Ascending aorta (tissue), 2 donors: ENCODE measurements at places on chromosomes 7 and 10. TPM values are rescaled to one million over a fixed set of nuclear protein-coding genes. Genes with fewer than 3 reads are reported as not detected.

DNA sequence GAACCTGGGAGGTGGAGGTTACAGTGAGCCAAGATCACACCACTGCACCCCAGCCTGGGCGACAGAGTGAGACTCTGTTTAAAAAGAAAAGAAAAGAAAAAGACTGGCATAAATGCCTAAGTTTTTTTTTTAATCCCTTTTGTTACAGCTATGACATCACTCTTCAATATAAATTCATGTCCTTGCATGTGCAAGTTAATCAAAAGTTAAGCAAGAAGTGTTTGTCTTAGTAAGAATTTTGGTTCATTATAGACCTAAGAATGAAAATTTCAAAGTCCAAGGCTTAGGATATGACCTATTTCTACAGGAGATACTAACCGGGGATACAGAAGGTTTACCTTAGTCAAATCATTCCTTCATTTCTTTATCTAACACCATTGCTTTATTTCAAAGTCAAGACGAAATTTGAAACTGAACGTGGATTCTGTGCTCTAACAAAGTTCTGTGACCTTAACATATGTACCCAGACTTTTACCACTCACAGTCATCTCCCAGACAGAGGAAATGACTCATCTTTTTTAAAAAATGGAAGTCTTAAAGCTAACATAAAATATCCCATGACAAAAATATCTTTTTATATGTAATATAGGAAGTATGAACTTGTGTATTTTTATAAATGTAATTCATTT, 29.3 kb upstream of the ITGB8 start:
- H3K27me3 ChIP-seq: no peaks in the 10 kb centered on the region
- peaks cover 4% of the 10 kb centered on the region for H3K4me1 ChIP-seq
- H3K4me3 ChIP-seq: no peak overlapping the region
- DNase-seq: no peak
- no peaks in the 10 kb centered on the region for H3K36me3 ChIP-seq
- H3K27ac ChIP-seq: no peak overlapping the region

DNA sequence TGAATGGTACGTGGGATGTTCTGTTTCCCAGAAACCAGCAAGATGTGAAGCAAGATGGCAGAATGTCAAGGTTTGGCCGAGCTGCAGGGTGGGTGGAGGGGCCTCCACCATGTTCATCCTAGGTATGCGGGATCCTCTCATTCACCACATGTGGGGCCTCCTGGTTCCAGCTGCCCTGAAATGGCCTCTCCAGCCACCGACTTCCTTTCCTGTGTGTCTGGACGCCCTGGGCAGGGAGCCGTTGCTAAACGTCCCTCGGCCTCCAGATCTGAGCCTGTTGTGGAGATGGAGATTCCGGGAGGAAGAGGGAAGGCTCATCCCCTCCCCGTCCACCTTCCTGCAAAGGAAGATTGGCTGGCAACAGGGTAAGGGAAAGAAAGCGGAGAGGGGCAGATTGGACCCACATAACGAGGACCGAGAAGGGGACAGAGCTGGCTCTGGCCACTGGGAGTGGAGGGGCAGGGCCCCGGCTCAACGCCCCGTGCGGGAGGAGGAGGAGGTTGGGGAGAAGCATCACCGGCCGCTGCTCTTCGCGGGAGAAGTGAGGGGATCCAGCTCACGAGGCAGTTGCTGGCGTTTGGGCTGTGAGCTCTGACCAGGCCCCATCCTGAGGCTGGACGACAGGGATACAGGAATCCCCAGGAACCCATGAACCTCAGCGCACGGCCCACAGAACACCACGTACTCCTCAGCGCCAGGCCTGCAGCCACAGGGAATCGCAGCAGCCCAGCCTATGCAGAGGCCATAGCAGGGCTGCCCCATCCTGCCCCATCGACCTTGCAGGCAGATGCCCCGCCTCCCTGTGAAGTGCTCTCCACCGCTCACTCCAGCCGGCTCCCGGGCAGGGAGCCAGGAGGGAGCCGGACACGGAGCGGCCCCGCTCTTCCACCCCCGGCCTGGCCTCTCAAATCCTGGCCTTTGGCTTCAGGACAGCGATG, 98.3 kb downstream of the FOXL3 start:
- no peak overlapping the region for H3K4me3 ChIP-seq
- no peaks in the 10 kb centered on the region for H3K27me3 ChIP-seq
- no peaks in the 10 kb centered on the region for H3K4me1 ChIP-seq
- H3K27ac ChIP-seq: no peak overlapping the region

DNA sequence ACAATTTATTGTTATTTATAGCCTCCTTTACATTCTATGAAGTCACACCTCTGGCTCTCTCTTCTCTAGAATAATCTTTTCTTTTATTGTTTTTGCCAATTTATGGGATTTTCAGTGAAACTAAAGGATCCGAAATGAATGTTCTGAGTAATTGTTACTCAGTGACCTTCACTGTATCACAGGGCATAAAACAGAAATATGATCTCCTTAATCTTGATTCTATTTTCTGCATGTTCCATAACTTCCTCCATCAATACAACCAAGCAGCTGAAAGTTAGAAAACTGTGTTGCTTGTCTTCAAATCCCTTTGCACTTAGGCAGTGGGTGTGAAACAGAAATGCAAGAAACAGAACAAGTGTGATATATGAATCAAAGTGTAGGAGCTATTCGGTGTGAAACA, 57.4 kb upstream of the FERD3L start:
- no peak for DNase-seq
- no peaks in the 10 kb centered on the region for H3K27me3 ChIP-seq
- H3K4me1 ChIP-seq: no peaks in the 10 kb centered on the region
- no peak overlapping the region for H3K27ac ChIP-seq

DNA sequence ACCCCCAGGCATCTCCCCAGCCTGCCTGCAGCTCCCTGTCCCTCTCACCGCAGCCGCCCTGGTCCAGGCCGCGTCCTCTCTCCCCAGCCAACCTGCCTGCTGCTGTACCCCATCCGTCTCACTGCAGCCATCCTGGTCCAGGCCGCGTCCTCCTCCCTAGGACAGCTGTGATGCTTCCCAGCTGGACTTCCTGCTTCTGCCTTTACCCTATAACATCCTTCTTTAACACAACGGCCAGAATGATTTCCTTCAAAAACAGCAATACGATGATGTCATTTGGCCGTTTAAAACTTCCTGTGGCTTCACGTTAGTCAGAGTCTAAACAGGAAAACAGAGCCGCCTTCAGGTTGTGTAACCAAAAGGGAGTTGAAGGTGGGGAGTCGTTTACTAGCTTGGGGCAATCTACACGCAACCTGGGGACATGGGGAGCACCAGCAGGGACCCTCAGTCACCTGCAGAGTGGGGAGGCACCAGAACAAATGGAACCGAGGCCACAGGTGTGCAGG, 32.2 kb upstream of the ZFAND2A start:
- peaks cover 13% of the 10 kb centered on the region for H3K27me3 ChIP-seq
- no peaks in the 10 kb centered on the region for H3K36me3 ChIP-seq
- no peaks in the 10 kb centered on the region for H3K4me1 ChIP-seq
- H3K27ac ChIP-seq: no peak overlapping the region
- H3K4me3 ChIP-seq: no peak overlapping the region
- DNase-seq: no peak

DNA sequence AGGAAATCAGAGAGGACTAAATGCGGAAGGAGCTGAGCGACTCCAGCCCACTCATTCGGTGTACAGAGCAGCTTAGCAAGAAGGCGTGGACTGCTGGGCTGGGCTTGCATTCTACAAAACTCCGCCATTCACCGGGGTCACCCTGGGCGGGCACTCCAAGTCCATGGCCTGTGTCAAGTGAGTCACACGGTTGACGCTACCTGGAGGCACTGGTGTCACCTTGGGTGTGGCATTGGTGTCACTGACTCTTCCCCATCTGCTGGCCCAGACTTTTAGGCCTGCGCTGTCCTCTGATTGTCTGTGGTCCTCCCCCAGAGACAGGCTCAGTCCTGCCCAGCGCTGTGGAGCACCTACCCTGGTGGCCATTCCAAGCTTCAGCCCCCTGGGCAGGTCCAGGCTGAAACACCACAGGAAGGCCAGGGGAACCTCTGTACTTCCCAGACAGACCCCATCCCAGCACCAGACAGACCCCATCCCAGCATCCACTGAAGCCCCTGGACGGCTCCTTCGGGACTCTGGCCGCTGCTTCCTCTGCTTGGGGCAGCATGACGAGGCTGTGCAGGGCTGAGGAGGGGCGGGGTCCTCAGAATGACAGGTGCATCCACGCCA, 30.6 kb upstream of the CNPY1 start:
- H3K4me1 ChIP-seq: no peaks in the 10 kb centered on the region
- H3K4me3 ChIP-seq: no peak overlapping the region
- DNase-seq: no peak
- H3K36me3 ChIP-seq: no peaks in the 10 kb centered on the region
- no peaks in the 10 kb centered on the region for H3K27me3 ChIP-seq

GRCh38 chr10:66591865-66592264, 334.0 kb upstream of the LRRTM3 start:
- no peaks in the 10 kb centered on the region for H3K27me3 ChIP-seq
- no peak overlapping the region for H3K27ac ChIP-seq
- H3K4me1 ChIP-seq: no peaks in the 10 kb centered on the region
- no peak overlapping the region for H3K4me3 ChIP-seq
- no peak for DNase-seq
- no peaks in the 10 kb centered on the region for H3K36me3 ChIP-seq

- H3K4me1 ChIP-seq: no peaks in the 10 kb centered on the region
- no peaks in the 10 kb centered on the region for H3K36me3 ChIP-seq
- no peak for DNase-seq
- H3K27ac ChIP-seq: no peak overlapping the region
- no peak overlapping the region for H3K4me3 ChIP-seq
- no peaks in the 10 kb centered on the region for H3K27me3 ChIP-seq
Measured at GRCh38 chr7:13151978-13152377, 464.5 kb downstream of the ARL4A start.

DNA sequence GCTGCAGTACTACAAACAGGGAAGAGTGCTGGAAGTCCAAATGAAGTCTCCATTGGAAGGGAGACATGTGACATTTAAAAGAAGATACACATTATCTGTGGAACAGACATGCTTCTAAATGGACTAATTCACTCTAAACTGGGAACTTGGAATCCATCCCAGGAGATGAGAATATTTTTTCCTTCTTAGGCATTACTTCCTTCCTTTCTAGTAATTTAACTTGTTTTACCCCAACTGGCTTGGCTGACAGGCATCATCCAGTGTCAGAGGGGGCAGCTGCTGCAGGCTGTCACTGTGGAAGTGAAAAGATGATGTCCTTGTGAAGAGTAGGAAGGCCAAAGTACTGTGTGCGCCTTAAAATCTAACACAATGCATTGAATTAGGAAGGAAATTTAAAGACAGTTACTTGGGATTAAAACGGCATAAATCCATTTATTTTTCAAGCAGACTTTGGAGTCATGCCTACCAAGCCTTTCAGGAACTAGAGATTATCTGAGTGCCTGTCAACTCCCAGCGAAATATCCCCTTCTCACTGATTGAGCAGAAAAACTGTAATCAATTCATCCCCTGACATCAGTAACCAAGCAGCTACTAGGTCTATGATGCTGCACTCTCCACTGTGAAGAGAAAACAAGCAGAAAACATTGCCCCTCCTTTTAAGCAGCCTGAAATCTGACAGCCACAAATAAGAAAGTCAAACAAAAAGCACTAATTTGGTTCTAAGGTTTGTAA, 161.2 kb downstream of the DGKI start:
- no peaks in the 10 kb centered on the region for H3K36me3 ChIP-seq
- DNase-seq: no peak
- H3K27me3 ChIP-seq: no peaks in the 10 kb centered on the region
- no peak overlapping the region for H3K4me3 ChIP-seq

PRKAR2B gene
- total RNA-seq: 10.5 TPM
